H1 (cell line): ENCODE measurements at places on chromosomes 2 and 18. TPM values are rescaled to one million over a fixed set of nuclear protein-coding genes. Genes with fewer than 3 reads are reported as not detected.

ALK gene
- polyA plus RNA-seq, result 0.02 and 0.08 TPM in 2 replicates

SP5 gene
- polyA plus RNA-seq, result 0.17 and 0.46 TPM in 2 replicates

KCTD1 gene
- 7.7 and 9.8 TPM in 2 replicates for polyA plus RNA-seq

ALPP gene
- 0.15 and 0.20 TPM in 2 replicates for polyA plus RNA-seq

QPCT gene
- polyA plus RNA-seq, result 4.3 TPM in 2 replicates

DLX2 gene
- polyA plus RNA-seq, result 0.05 TPM in 1 of 2 replicates, not detected in the other
